Hematopoietic multipotent progenitor cell (in vitro differentiated cells): ENCODE measurements at places on chromosomes 7 and 10. TPM values are rescaled to one million over a fixed set of nuclear protein-coding genes. Genes with fewer than 3 reads are reported as not detected.

VGF gene
- total RNA-seq = under 0.01 TPM

PON1 gene
- total RNA-seq = 0.27 TPM

DNAJC30 gene
- 4.8 TPM for total RNA-seq

IRF5 gene
- 76.5 TPM for total RNA-seq

TFEC gene
- total RNA-seq = 26.4 TPM
